ENCODE measurements at places on chromosomes 2 and 18.

DNA sequence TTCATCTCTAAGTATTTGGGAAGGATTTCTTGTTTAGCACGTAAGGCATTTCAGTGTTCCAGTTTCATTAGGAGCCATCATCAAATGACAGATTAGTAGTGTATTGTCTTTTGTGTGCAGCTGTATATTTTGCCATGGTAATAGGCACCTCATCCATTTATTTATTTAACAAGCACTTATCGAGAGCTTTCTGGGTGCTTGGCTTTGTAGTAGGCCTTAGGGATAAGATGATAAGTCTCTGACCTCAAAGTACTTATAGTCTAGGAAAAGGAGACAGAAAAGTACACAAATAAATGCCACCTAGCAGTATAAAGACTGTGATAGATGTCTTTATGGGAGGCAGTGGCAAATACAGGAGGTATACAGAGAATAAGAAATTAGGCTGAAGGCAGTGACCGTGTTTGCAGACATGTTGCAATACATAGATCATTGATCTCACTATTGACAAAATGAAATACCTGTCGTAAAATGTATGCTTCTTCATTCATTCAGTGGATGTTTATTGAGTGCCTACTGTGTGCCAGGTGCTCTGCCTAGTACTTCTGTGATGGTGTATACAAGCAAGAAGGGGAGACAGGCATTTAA is 265.9 kb downstream of the SETBP1 start:
- DNase-seq = no peak

GRCh38 chr2:55168221-55169154 is 63.6 kb downstream of the CLHC1 start:
- DNase-seq = peak; percentile 80

DNA sequence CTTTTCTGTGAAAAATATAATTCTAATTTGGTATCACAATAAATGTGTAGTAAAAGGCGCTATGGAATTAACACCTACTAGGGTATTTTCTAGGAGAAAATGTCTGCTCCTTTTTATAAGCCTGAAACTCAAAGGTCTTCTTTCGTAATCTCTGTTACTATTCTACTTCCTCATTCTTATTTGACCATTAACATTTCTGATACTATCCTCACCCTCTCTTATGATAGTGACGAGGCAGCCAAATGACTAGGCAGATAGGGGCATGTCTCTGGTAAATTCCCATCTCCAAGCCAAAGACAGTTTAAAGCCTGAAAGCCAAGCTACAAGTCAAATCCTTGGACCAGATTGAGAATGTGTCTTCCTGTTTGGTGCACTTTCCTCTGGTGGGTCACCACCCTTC is 251.7 kb downstream of the LRRTM4 start:
- DNase-seq = peak; percentile 12

DNA sequence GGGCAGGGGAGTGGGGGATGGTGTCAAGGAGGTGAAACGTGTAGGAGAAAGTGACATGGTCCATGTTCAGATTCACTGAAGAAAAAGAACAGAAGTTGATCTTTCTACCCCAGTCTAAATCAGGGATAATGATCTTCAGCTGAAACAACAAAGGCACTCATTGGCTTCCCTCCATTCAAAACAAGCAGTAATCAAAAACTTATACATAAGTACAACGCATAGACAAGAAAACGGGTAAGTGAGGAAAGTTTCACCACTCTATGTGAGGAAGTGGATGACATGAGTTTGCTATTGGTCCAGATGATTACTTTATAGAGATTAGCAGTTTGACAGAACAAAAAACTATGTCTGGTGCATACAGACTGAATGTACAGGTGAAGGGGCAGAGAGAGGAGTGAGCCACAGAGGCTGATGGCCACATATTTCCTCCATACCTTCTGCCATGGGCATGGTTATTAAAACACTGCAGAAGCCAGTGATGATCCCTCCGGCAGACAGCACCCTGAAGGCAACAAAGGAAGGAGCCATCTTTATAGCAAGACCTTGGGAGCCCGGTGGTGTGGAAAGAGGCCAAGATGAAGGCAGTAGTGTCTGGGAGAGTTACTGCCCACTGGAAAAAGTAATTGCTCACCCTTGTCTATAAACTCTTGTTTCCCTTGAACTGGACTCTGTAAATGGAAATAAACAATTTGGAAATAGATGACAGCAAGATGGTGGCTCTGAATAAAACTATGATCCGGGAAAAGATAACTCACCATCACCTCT is 57.7 kb downstream of the SLC25A12 start:
- no peak for DNase-seq

- DNase-seq = no peak
These were observed 250.3 kb downstream of the TTC32 start for GRCh38 chr2:19651466-19651865.

DNA sequence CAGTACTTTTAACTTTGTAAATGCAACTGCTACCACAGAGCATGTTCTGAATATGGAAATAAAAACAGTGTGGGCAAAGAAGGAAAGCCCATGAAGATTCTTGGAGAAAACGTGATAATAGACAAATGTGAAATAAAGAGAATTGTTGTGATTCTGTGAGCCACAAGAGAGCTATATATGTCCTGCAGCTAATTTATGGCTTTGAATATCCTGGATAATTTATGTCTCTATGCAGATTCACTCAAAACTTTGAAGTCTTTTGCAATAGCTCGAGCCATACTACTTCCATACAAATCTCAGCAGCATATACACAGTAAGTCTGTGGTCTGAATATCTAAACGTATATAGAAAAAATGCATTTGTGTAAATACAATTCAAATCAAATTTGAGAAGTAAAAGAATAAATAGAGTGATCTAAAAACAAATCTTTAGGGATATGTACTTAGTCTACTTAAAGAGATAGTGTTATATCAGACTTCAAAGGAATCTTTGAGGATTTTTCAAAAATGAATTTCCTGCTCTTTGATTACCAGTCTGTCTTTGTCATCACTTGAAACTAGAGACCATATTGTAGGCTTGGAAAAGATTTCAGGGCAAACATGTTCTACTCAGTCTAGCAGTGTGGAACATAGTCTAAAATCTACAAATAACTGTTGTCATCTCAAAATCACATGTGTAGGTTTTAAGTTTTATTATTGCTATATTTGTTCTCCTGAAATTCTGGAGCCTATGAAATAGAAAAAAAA is 107.1 kb downstream of the CSRNP3 start:
- DNase-seq = no peak

DNA sequence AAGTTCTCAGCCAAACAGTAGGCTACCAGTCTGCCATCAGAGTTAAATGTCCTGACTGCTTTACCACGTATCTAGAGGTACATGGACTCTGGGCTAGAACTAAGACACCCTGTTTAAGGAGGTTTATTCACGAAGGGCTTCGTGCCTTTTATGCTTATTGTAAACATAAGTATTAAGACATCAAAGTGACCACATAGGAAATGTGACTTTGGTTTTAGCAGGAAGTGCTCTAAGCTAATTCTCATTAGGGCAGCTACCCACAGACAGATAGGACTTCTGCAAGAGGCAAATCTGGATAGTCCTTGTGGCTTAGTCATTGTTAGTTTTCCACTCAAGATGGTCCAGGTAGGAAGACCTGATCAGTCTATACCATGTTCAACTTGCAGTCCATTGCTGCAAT is 233.3 kb upstream of the MGAT5 start:
- DNase-seq = no peak

DNA sequence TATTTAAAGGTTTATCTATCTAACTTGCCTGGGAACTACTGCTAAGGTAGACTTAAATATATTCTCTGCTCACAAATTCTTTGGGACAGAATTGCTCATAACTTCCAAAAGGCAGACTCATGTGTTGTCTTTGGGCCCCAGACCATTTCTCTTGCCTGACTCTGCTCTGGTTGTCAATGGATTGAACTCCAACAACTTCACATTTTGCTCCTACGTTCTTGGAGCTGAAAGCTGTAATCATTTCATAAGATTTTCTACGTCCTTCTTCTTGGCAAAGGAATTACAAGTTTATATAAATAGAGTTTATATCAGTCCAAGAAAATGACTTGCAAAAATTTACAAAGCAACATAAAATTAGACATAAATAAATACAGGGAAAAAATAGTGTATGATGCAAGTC is 32.9 kb upstream of the PPM1B start:
- DNase-seq = no peak

GRCh38 chr2:240452462-240453256 is 17.2 kb downstream of the GPC1 start:
- no peak for DNase-seq

DNA sequence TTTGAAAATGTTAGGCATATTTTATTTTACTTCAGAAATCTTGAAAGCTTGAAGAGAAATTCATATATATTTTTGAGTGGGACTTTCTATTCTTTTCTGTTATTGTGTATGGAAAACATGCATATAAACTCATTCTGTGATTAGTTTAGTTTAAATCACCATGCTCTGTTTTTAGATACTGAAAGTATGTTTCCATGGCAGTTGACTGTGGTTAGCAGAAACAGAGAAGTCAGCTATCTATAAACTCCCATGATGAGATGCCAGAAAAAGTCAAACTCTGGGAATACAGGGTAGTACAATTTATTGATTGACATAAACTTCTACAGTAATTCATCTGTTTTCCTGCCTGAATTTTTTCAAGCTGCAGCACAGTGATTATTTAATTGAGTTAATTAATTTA is 905.3 kb upstream of the VRK2 start:
- no peak for DNase-seq

DNA sequence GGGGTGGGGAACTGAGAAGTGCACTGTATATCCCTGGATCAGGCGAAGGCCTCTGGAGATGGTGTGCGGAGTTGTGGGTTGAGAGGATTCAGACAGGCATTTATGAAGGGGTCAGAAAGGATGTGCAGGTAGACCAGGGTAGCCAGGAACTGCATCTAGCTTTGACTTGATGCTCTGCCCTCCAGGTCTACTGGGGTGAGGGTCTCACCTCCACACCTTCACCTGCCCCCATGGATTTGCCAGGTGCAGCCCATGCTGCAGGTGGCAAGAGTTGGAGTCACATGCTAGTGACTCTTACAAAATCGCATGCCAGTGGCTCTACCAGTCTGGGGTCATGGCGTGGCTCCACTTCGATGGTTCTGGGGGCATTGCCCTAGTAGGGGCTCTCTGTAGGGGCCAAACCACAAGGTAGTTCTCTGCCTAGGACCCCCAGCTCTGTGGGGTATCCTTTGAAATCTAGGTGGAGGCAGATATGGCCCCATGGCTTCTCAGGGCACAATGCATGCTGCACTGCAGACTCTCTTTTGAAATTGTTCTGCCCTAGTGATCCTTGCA is 18.9 kb upstream of the KCNF1 start:
- no peak for DNase-seq

GRCh38 chr18:72727038-72727655 is 140.6 kb downstream of the NETO1 start:
- no peak for DNase-seq

- DNase-seq = no peak
These were observed 176.5 kb upstream of the DCC start for GRCh38 chr18:52163478-52163877.

DNA sequence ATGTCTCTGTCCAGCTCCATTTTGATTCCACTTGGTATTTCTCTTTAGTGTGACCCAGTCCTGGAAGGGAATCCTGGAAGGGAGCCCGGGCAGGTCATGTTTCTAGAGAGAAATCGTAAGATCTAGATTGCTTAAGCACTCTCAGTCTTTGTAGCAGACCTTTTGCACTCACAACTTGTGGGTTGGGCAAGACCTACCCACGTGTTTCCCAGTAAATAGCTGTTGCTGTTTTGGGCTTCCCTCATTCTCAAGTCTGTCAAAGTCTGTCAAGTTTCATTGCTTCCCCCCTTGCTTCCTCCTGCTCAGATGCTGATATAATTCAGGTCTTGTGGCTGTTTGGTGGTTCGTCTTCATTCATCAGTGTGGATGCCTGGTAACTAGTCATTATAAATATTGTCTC is 17.4 kb upstream of the NEMP2 start:
- DNase-seq = peak; percentile 41

- no peak for DNase-seq
These were observed 207.4 kb downstream of the TMEM247 start for GRCh38 chr2:46686811-46687210.

DNA sequence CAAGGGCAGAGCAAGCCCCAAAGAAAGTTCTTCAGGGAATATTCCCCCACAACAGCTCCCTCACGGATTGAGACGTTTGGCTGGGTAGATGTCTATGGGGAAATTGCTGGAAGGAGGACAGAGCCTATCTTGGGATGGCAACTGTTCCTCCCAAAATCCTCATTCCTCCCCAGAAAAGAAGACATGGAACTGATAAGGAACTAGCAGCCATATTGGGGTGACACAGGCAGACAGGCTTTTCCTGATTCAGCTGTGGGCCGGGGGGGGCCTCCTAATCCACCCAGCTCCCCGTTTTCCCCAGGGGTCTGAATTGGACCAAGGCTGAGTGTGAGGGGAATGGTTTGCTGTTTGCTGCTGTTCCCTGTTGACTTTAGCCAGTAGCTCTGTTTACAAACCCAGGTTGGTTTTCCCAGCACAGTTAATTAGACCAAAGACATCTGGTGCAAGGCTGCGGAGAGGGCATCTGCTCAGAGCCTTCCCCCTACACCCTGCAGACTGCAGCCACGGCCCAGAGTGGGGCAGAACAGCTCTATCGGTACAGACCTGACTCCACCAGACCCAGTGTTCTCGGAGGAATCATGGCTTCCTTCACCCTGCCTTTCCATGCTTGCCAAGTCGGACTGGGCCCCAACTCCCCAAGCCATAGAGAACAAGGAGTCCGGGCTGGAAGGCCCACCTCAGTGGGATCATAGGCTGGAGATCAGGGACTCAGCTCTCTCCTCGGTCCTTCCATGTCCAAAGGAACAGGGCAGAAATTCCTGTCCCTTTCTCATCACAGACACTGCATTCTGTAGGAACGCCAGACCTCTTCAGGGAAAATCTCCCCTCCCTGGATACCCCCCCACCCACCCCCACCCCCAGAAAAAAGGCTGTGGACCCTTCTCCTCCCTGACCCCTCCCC is 1.7 kb upstream of the PKDCC start:
- no peak for DNase-seq

DNA sequence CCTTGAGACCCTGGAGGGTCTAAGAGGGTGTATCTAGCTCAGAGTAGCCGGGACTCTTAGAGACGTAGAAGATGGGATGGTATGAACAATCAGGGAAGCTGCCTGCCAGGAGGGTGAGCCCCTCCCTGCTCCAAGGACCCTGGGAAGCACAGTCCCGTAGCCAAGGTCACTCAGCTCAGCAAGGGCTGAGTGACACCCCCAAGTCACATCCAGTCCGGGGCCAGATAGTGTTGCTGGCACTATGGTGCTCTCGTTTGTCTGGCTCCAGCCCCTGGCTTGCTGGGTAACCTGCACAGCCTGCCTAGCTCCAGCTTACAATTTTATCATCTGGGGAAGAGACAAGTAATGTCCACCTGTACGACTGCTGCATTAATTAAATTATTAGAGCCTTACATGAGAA is 22.3 kb downstream of the REEP1 start:
- no peak for DNase-seq

DNA sequence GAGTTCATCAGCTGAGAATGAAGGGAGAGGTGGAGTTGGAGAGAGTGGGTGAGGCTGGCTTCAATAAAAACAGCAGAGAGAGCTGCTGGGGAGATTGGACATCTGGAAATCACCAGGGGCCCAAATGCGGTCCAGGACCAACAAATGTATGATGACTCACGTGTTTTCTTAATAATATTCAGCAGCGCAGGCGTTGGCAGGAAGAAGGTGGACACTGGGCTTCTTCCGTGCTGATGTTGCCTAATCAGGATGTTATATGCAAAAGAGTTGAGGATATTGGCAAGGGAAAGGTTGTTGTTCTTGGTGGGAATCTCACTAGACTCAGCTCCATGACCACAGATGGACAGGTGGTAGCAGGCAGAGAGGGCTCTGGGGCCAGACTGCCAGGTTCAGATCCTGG is 12.8 kb upstream of the PLA2R1 start:
- DNase-seq = no peak

- DNase-seq = no peak
These were observed 36.2 kb upstream of the HS6ST1 start for GRCh38 chr2:128354726-128355470.

All from AML-193 (cell line).